Activated naive CD8-positive, alpha-beta T cell treated with anti-CD3 and anti-CD28 coated beads, Interleukin-2, amount 10 ng/mL, durations not matched to agents 7 days and 5 days (primary cell): ENCODE measurements at places on chromosomes 6 and 20. TPM values are rescaled to one million over a fixed set of nuclear protein-coding genes. Genes with fewer than 3 reads are reported as not detected.

The PROKR2 gene
- not detected for total RNA-seq

GRCh38 chr6:166929542-166930189, 26.7 kb downstream of the RNASET2 start:
- DNase-seq: no peak

The XRN2 gene
- 51.5 TPM for total RNA-seq

DNA sequence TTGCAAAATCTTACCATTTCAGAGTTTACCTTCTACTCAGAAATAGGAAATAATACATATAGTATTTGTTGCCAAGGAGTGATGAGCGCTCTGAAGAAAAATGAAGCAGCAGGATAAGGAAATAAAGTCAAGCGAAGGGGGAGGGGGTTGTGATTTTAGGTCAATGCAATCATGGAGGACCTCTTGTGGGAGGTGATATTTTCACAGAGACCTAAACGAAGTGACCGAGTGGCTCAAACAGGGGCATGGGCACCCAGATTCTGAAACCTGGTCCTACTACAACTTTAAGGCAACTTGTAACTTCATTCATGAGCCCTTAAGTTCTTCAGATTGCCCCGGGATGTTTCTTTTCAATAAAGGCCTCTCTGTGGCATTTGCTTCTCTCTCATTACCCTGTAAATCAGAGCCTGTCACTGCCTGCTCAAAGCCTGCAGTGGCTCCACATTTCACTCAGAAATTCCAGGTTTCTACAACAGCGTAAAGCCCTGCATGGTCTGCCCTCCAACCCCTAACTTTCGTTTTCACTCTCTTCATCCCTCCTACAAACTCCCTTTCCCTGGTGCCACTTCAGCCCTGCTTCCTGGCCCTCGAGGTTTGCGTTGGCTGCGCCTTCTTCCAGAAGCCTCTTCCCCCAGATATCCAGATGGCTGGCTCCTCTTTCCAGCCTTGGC, 162.7 kb downstream of the TBC1D7 start:
- no peak for DNase-seq

GRCh38 chr6:106448000-106448426, 87.5 kb downstream of the CRYBG1 start:
- peak; percentile 53 for DNase-seq

DNA sequence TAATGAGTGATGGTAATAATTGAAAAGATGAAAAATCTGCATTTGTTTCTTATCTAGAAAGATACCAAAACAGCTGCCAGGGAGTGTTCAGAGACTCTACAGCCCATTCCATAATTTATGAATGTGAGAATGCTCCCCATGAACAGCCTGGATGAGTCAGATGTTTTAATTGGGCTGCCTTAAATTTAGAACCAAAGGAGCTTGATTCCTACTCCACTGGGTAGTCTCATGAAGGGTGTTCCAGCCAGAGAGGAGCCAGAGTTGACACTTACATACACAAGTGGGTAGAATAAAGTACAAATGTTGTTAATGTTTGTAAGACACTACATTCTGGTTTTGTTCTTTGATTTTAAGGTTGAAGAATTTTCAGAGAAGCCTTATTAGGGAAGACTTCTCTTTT, 158.7 kb upstream of the PRND start:
- DNase-seq: no peak
